ENCODE measurements at places on chromosomes 13 and 19.

- no peak for DNase-seq
These were observed 6.8 kb upstream of the ZNF229 start for GRCh38 chr19:44455100-44455499.

DNA sequence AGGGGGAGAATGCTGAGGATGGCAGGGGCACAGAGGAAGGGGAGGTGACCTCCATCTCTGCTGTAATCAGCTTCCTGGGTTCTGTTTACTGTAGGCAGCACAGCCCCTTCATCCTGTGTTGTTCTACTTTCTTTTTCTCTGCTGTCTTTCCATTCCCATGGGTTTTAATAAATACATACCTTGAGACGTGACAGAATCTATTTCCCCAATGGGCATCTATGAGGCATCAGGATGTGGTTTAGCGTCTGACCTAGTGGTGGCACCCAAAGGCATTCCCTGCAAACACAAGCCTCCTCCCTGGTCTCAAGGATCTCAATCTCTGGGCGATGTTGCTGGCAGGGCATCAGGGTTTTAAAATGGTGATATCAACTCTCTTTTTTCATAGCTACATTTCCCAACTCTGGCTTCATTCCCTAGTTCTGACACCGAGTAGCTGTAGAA is 60.8 kb downstream of the ALOX5AP start:
- DNase-seq: no peak

DNA sequence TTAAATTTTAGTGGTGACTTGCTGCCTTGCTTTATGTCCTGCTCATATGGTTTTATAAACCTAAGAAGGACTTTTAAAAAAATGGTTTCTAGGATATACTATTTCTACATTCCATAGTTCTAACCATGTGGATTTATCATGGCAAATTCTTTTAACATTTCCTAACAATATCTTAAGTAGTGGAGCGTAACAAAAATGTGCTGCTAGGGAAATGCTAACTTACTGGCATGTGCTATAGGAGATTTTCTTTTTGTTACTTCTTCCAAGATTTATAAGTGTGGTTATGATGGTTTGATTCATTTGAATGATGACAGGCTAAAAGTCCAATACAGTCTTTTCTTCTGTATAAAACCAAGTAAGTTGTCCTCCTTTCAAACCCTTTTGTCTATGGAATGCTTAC is 713.7 kb downstream of the SLITRK1 start:
- DNase-seq: no peak

DNA sequence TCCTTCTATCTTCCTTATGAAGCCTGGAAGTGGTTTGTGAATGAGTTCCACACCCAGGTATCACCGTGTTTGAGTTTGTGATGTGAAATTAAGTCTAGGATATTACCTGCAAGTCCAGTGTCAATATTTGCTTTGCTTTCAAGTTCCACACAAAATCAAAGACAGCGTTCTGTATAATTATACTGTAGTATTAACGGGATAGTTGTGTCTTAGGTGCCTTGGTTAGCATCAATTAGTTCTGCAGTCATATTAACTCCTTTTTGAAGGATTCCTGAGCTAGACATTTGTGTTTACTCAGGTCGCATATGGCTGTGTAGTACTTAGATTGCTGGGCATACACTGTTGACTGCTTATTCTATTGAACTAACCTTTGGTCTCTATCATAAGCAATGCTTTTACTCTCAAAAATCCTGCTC is 54.4 kb downstream of the ERCC5 start:
- no peak for DNase-seq

- no peak for DNase-seq
These were observed 10.2 kb downstream of the CCDC97 start for GRCh38 chr19:41320185-41320518.

All from central memory CD8-positive, alpha-beta T cell (primary cell).